ENCODE measurements at places on chromosomes 2 and 18. TPM values are rescaled to one million over a fixed set of nuclear protein-coding genes. Genes with fewer than 3 reads are reported as not detected.

DLX1 gene
- total RNA-seq, result 1.9 TPM

KCNF1 gene
- 2.5 TPM for total RNA-seq

REV1 gene
- total RNA-seq, result 38.4 TPM

FSHR gene
- total RNA-seq, result not detected

RAB6C gene
- total RNA-seq, result not detected

CAVIN2 gene
- total RNA-seq, result 3.2 TPM

NLRC4 gene
- total RNA-seq, result not detected

UGT1A5 gene
- total RNA-seq, result 0.99 TPM

FOXI3 gene
- total RNA-seq, result 1.5 TPM
